ENCODE measurements at places on chromosomes 2 and 18. TPM values are rescaled to one million over a fixed set of nuclear protein-coding genes. Genes with fewer than 3 reads are reported as not detected.

MLPH gene
- total RNA-seq = 73.5 TPM

- H3K4me3 ChIP-seq = no peak overlapping the region
- H3K4me1 ChIP-seq = peaks cover 31% of the 10 kb centered on the region
- H3K36me3 ChIP-seq = no peaks in the 10 kb centered on the region
- H3K27ac ChIP-seq = no peak overlapping the region
- DNase-seq = no peak
Observed at GRCh38 chr18:7987284-7987976, 420.3 kb downstream of the PTPRM start.

DNA sequence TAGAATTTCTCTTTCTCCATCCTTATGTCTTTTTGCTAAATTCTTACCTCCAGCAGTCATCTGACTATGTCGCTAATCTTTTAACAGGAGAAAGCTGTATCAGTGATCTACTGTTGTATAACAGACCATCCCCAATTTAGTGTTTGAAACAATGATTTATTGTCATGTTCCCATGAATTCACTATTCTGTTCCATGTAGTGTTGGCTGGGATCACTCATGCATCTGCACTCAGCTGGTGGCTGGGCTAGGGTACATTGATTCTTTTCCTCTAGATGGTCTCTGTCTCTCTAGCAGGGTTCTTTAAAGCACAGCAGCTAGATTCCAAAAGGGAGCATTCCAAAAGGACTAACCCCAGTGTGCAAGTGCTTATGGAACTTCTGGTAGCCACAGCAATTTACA, 184.2 kb upstream of the FANCL start:
- DNase-seq = no peak
- H3K4me3 ChIP-seq = no peak overlapping the region
- H3K36me3 ChIP-seq = no peaks in the 10 kb centered on the region
- no peak overlapping the region for H3K27ac ChIP-seq
- H3K27me3 ChIP-seq = peaks cover 75% of the 10 kb centered on the region
- peaks cover 13% of the 10 kb centered on the region for H3K4me1 ChIP-seq

CDK5R2 gene
- total RNA-seq = not detected

GRCh38 chr2:20599001-20599600, 51.8 kb downstream of the HS1BP3 start:
- H3K4me3 ChIP-seq = no peak overlapping the region
- H3K36me3 ChIP-seq = no peaks in the 10 kb centered on the region
- H3K27ac ChIP-seq = peak overlapping the region; percentile 92

DNA sequence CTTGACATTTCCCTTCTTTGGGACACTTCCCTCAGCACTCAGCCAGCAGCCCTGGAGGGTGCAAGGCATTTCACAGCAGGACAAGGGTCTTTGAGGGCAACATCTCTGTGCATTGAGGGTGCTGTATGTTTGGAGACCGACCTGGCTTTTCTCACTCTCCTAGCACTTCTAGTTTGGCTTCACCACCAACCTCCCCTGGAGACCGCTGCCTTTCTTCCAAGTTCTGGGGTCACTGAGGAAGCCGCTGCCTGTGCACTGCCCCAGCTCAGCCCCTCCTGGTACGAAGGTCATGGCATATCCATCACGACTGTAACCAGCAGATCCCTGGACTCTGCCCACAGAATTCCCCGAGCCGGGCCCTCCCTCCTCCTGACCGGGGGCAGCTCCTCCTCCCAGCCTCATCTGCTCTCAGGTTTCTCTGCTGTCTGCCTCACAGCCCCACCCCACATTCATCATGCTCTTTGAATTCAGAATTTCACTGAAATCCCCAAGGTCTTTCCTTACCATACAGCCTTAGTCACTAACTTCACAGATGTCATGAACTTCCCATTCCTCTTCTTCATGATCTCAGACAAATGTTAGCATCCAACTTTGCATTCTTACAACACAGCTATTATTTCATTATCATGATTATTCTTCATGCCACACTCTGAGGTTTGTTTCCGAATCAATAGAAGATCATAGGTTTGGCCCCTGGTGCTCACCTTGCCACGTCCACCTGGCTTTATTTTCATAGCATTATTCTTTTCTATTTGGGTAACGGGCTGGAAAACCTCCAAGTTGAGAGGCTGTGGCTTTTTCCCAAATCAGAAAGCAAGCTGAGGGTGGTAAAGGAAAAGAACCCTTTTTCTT, 113.0 kb upstream of the COPS8 start:
- peaks cover 6% of the 10 kb centered on the region for H3K4me1 ChIP-seq
- H3K4me3 ChIP-seq = no peak overlapping the region
- H3K27ac ChIP-seq = peak overlapping the region; percentile 56
- DNase-seq = peak; percentile 45

NDUFAF7 gene
- total RNA-seq = 27.5 TPM

DNA sequence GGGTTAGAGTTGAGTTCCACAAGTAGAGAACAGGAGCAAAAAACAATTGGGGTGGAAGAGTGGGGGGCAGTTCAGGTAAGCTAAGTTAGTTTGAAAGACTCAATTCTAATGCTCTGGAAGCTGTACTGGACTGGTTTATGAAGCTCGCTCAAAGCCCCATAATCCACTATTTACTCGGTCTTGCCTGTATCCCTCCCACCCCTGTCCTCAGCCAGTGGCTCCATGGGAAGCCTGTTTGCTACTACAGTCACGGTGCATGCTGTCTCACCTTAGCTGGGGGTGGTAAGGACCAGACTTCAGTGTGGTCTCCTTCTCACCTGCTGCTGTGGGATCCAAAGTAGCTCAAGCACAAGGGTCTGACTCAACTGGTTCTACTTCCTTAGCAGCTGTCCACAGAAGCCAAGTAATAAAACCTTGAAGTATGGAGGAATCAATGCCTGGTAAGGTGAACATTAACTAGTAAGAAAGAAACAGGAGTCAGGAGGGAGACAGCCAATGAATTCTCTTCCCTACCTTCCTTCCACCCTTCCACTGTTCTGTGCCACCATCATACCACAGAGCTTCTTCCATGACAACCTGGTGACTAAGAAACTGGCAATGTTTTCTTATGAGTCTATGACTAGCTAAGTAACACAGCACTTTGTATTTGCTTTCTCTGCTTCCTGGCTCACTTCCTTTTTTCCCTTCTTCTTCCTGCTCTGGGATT, 230.8 kb downstream of the SRBD1 start:
- H3K4me3 ChIP-seq = no peak overlapping the region
- no peaks in the 10 kb centered on the region for H3K27me3 ChIP-seq
- H3K4me1 ChIP-seq = peaks cover 6% of the 10 kb centered on the region

- H3K27me3 ChIP-seq = peaks cover 32% of the 10 kb centered on the region
- no peaks in the 10 kb centered on the region for H3K36me3 ChIP-seq
- no peak overlapping the region for H3K4me3 ChIP-seq
- peaks cover 7% of the 10 kb centered on the region for H3K4me1 ChIP-seq
- H3K27ac ChIP-seq = no peak overlapping the region
- no peak for DNase-seq
Observed at GRCh38 chr18:45106331-45106774, 425.7 kb downstream of the SETBP1 start.

DNA sequence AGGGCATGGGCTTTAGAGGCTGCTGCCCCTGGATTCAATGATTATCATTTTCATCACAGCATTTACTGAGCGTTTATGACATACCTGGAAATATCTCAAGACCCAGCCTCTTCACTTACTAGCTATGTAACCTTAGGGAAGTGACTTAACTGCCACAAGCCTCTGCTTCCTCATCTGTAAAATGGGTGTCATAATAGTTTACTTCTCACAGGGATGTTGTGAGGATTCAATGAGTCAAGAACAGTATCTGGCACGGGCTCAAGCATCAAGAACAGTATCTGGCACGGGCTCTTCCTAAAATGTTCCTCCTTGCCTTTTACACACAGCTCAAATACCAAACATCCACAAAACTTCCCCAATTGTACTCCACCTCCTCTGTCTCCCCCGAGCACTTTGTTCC, 31.4 kb downstream of the LGALSL start:
- DNase-seq = no peak
- no peaks in the 10 kb centered on the region for H3K36me3 ChIP-seq
- H3K27me3 ChIP-seq = no peaks in the 10 kb centered on the region
- H3K4me1 ChIP-seq = peaks cover 32% of the 10 kb centered on the region
- no peak overlapping the region for H3K4me3 ChIP-seq
- no peak overlapping the region for H3K27ac ChIP-seq

- peaks cover 3% of the 10 kb centered on the region for H3K36me3 ChIP-seq
- DNase-seq = peak; percentile 59
- no peaks in the 10 kb centered on the region for H3K27me3 ChIP-seq
- H3K4me3 ChIP-seq = no peak overlapping the region
- peaks cover 30% of the 10 kb centered on the region for H3K4me1 ChIP-seq
Observed at GRCh38 chr2:173021939-173022371, 53.7 kb upstream of the MAP3K20 start.

EFEMP1 gene
- 72.3 TPM for total RNA-seq

DNA sequence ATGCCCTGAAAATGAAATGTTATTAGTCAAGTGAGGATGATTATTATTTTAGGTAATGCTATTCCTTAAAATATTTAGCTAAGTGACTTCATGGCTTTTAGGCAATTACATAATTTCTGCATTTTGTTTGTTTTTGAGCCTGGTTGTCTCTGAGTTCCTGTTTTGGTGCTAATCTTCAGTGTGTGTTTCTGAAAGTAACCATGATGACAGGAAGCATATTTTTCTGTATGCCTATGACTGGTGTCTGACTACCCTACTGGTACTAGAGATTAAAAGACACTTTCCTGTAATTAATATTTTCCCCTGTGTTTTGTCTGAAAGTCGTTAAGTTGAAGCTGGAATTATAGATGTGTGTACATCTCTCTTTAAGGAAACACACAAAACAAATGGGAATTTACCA, 295.0 kb upstream of the SPRED2 start:
- H3K36me3 ChIP-seq = no peaks in the 10 kb centered on the region
- no peaks in the 10 kb centered on the region for H3K4me1 ChIP-seq
- H3K4me3 ChIP-seq = no peak overlapping the region
- no peak for DNase-seq
- no peak overlapping the region for H3K27ac ChIP-seq

TP53I3 gene
- 7.5 TPM for total RNA-seq

GBX2 gene
- not detected for total RNA-seq

- no peak overlapping the region for H3K27ac ChIP-seq
- H3K4me3 ChIP-seq = no peak overlapping the region
- no peaks in the 10 kb centered on the region for H3K4me1 ChIP-seq
- no peaks in the 10 kb centered on the region for H3K36me3 ChIP-seq
Observed at GRCh38 chr2:229348128-229348527, 77.0 kb upstream of the PID1 start.

ANKRD53 gene
- total RNA-seq = 0.33 TPM

DNA sequence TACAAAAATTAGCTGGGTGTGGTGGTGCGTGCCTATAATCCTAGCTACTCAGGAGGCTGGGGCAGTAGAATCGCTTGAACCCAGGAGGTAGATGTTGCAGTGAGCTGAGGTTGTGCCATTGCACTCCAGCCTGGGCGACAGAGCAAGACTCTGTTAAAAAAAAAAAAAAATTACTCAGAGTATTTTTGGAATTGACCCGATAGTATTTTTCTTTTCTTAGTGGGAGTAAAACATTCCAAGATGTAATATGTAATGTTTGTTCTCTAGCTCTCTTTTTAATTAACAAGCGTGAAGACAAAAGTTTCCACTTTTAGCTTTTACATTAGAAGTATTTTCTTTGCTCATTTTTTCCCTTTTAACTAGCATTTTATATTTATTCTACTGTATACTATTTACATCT, 12.0 kb upstream of the TMEM18 start:
- H3K27ac ChIP-seq = no peak overlapping the region
- H3K4me1 ChIP-seq = no peaks in the 10 kb centered on the region
- H3K27me3 ChIP-seq = peaks cover 40% of the 10 kb centered on the region
- no peak for DNase-seq
- no peaks in the 10 kb centered on the region for H3K36me3 ChIP-seq

DNA sequence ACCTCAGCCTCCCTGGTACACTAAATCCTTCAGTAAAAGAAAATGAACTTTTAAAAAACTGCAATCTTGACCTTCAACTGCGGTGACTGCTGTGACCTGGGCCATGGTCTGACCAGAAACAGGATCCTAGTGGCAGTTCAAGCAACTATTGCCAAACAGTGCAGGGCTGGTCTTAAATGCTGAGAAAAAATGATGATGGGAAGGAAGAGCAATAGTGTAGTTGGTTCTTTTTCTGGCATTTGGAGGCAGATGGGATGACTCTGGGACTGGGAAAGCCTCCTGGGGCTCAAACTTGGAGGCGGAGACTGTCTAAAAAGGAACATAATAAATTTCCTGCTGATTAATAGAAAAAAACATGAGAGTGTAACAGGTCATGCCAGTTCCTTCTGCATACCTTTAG, 45.4 kb downstream of the CHN1 start:
- DNase-seq = no peak
- H3K4me3 ChIP-seq = no peak overlapping the region
- no peaks in the 10 kb centered on the region for H3K27me3 ChIP-seq
- peak overlapping the region; percentile 2 for H3K27ac ChIP-seq
- peaks cover 19% of the 10 kb centered on the region for H3K4me1 ChIP-seq

DNA sequence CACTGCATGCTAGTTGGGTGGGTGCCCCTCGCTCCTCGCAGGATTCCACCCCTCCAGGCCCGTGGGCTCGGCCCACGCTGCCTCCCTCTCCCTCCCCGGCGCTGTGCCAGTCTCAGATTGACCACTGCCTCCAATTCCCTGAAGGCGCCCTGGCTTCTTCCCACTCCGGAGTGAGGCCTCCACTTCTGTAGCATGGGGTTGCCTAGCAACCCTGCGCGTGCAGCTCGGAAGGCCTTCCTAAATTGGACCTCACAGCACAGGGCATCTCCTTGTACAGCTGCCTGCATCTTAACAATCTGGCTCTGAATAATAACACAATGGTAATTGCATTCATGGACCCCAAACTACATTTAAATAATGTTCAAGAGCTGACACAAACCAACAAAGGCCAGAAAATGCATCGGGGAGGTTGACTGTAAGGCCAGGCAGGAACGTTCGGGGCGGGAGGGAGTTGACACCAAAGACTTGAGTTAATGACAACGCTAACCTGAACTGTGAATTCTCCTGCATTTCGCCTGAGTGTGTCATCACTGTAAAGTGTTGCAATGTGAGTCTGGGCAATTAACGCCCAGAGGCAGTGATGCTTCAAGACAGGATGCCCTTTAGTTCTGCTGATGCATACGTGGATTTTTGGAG, 222.9 kb downstream of the ZBTB7C start:
- H3K27me3 ChIP-seq = no peaks in the 10 kb centered on the region
- H3K27ac ChIP-seq = peak overlapping the region; percentile 51
- no peak for DNase-seq
- no peak overlapping the region for H3K4me3 ChIP-seq

CTAGE1 gene
- not detected for total RNA-seq

GPR155 gene
- total RNA-seq = 16.3 TPM

DNA sequence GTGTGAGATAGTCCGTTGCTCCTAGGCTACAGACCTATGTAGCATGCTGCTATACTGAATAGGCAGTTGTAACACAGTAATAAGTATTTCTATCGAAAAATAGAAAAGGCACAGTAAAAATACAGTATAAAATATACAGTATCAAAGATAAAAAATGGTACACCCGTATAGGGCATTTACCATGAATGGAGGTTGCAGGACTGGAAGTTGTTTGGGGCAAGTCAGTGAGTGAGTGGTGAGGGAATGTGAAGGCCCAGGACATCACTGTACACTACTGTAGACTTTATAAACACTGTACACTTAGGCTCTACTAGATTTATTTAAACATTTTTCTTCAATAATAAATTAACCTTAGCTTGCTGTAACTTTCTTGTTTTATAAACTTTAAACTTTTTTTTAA, 3.5 kb downstream of the MAP3K20 start:
- peaks cover 73% of the 10 kb centered on the region for H3K4me1 ChIP-seq
- no peak for DNase-seq
- H3K27me3 ChIP-seq = no peaks in the 10 kb centered on the region
- no peaks in the 10 kb centered on the region for H3K36me3 ChIP-seq
- peak overlapping the region; percentile 88 for H3K4me3 ChIP-seq

- H3K36me3 ChIP-seq = peaks cover 4% of the 10 kb centered on the region
- H3K27me3 ChIP-seq = no peaks in the 10 kb centered on the region
- no peak for DNase-seq
Observed at GRCh38 chr2:151650456-151650855, 83.8 kb downstream of the NEB start.

ARHGAP28 gene
- 1.5 TPM for total RNA-seq
